ENCODE measurements at places on chromosomes 7 and 10. TPM values are rescaled to one million over a fixed set of nuclear protein-coding genes. Genes with fewer than 3 reads are reported as not detected.

The POP7 gene
- 27.1 TPM for total RNA-seq

The STARD3NL gene
- total RNA-seq, result 21.8 TPM

The MYH16 gene
- not detected for total RNA-seq

The CHST12 gene
- 14.8 TPM for total RNA-seq

DNA sequence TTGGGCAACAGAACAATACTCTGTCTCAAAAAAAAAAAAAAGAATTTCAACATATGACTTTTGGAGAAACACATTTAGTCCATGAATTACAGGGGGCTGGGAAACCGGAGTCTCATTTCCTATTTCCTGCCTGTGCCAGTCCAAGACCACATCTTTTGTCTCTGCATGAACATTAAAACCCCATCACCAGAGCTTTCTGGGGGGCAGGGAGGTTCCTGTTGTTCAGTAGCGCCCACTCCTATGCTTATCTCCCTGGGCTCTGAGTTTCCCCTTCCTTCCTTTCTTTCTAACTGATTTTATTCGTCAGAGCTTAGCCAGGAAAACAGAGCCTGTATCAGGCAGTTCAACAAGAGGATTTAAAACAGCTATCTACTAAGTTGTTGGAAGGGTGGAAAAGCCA lies 119.3 kb downstream of the CALN1 start:
- DNase-seq, result no peak

DNA sequence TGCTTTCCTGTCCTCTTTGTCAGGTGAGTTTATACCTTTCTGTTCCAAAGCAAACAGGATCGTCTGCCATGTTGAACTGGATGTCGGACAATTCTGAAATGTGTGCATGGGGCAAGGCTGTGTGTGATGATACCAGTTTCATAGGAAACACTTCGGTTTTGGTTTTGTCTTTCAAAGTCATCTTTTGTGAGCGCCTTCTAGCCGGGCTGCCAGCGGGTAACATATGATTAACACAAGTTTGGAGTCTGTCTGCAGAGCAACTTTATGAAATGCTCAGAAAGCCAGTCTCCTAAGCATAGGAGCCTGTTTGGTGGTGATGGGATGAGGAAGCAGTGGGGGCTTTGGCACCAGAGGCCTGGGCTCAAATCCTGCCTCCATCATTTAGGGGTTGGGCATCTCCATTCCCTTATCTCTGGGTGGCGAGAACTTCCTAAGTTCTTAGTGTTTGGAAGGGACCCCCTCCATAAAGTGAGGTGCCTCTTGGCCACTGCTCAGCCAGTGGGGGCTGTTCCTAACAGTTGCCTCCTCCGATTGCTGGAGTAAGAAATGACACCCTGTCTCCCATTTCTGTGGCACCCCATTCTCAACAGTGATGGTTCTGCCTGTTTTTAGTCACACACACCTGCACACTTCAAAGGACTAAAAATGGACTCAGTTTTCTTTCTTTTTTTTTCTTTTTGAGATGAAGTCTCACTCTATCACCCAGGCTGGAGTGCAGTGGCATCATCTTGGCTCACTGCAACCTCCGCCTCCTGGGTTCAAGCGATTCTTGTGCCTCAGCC lies 36.8 kb downstream of the CUX1 start:
- DNase-seq, result no peak

DNA sequence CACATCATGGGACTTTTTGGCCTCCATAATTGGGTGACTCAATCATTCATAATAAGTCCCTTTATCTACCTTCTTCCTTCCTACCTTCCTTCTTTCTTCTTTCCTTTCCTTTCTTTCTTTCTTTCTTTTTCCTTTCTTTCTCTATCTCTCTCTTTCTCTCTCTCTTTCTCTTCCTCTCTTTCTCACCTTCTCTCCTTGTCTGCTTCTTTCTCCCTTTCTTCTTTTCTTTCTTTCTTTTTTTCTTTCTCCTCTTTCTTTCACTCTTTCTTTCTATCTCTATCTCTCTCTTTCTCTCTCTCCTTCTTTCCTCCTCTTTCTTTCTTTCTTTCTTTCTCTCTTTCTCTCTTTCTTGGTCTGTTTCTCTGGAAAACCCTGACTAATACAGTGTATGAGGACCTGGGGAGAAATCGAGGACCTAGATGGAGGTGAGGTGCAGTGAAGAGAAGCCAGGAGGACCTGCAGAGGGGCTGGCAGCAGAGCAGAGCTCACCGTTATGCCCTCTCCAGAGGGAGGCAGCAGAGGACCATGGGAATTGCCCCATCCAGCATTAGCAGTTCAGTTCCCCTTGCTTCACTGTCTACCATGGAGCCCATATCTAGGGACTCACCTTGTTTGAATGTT lies 52.7 kb upstream of the BTRC start:
- DNase-seq, result no peak

DNA sequence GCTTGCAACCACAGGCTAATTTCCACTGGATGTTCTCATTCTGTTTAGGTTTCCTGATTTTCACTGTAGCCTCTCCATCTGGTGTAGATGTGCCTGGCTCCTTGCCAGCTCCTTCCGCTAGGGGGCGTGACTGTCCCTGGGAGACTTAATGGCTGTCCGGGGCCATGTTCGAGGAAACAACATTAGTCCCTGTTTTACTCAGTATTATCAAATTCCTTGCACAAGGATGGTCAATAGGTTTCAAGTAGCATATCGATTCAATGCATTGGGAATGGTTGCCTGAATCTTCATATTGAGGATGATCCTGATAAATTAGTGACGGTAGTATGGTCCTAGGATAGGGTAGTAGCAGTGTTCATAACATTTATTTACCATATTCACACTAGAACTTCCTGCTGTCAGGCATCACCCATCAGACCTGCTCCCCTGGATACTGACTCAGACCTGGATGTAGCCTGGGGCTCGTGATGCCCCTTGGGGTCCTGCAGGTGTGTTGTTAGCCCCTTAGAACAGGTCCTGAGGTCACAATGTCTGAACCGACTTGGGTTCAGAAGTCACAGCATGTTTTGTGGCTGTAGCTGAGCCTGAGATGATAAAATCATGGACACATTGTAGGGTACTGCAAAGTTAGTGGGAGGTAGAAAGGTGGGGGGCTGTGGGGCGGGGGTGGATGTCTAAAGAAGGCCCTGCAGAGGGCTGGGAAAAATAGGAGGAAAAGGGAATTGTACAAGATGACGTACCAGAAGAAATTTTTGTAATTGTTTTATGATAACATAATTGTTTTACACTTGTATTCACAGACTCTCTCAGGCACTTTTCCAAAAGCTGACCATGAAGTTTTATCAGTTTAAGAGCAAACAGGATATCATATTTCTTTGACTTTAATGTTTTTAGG lies 8.9 kb upstream of the EXOC6 start:
- peak; percentile 82 for DNase-seq

DNA sequence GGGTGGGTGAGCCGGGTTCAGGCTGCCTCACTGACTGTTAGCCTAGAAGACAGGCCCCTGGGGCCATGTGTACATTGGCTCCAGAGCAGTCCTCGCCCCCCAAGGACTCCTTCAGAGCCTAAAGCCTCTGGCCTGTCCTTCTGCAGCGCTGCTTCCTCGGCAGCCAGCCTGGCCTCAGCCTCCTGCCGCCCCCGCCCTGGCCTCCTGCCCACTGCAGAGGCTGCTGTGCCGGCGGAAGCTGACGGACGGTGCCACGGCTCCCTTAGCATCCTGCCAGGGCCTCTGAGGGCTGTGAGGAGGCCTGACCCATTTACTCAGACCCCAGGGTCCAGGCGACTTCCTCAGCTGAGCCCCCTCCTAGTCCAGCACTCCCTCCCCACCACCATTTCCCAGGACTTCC lies 4.9 kb downstream of the SRRM3 start:
- no peak for DNase-seq

- DNase-seq, result no peak
These were observed 650.5 kb upstream of the SORCS1 start for GRCh38 chr10:107814865-107815487.

DNA sequence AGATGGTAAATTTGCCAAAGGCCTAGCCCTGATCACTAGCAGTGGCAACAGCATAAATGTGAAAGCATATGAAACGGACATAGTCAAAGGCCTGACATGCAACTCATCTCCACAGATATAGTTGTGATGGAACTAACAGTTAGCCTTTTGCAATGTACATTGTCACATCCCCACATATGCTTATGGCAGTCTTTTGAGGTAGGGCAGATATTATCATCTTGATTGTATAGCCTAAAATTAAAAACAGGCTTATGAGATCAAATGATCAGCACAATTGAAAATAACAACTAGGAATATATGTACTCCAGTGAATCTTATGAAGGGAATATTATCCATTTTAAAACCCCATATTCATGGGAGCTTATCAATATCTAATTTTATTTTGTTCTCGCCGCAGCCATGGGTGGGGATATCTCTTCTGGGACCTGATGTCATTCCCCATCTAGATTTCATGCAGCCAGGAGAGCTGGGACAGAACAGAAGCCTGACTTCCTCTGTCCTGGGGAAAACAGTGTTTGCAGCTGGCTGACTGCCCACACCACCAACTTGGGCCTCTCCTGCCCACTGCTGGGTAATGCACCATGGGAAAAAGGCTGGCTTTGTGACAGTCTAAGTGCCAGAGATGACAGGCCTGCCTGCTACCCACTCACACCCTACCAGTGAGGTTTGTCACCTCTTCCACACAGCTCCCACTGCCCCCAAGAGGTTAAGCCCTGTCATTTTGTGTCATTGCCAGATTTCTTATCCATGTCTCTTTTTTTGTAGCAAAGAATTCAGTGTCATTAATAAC lies 180.2 kb upstream of the FZD1 start:
- DNase-seq, result peak; percentile 57
